Myocyte (in vitro differentiated cells): ENCODE measurements at places on chromosomes 12 and 14. TPM values are rescaled to one million over a fixed set of nuclear protein-coding genes. Genes with fewer than 3 reads are reported as not detected.

DNA sequence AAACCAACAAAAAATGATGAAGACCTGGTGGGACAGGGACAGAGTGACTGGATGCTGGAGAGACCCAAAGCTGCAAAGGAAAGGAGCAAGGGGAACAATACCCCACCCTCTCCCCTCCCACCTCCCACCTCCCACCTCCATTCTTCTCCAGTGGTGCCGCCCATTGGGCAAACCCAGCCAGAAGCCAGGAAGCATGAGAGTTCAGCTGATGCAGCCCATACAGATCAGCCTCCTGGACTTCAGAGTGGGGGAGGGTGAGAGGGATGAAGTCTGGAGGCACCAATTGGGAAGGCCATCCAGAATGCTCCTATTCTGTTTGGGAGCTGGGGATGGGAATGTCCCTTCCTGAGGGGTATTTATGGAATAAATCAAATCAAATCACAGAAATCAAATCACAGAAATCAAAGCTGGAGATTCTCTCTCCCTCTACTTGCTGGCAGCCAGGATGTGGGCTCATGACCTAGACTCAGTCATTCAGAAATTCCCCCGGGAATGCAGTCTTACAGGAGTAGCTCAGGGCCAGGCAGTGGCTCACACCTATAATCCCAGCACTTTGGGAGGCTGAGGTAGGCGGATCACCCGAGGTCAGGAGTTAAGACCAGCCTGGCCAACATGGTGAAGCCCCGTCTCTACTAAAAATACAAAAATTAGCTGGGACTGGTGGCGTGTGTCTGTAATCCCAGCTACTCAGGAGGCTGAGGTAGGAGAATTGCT, 31.1 kb downstream of the IRF2BPL start:
- no peak for DNase-seq

- no peak for DNase-seq
Observed at GRCh38 chr12:6779708-6780432, 7.5 kb downstream of the LAG3 start.

DNA sequence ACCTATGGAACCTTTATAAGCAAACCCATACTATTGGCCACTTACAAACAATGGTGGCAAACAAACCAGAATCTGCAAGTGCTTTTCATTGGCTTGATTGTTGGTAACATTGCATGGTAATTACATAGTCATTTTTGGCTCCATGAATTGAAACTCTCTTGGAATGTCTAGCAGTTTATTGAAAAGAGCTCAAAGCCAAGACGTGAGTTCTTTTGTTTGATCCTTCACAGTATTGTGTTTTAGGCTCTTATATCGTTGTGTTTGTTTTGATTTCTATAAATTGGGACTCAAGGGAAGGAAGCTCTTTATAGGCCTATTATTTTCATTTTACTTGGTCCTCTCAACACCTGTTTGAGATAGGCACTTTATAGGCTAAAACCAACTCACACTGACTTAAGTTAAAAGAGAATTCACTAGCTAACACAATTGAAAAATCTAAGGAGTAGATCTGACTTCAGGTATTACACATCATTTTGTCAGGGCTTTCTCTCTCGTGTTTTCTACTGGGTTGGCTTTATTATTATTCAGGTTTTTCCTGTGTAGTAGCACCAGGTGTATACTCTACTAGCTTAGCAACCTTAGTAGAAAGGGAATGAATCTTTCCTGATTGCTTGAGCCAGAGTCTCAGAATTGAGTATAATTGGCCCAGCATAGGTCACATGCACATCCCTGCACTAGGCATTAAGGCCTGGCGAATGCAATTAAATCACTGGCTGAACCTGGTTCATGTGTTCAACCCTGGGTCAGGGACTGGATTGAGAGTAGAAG, 341.4 kb downstream of the RAD51B start:
- no peak for DNase-seq

DNA sequence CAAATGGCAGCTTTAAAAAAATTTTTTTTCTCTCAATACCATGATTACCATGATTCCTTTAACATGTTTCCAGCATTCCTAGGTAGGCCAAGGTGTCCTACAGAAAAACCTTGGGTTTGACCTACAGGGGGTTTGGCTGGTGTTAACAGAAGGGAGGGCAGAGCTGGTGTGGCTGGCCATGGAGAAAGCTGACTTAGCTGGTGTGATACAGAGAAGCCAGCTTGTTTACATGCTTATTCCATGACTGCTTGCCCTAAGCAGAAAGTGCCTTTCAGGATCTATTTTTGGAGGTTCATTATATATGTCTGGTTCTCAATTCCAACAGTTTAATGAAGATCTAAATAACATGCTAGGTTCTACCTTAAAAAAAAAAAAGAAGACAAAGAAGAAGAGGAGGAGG, 68.6 kb downstream of the EEA1 start:
- DNase-seq, result no peak

DNA sequence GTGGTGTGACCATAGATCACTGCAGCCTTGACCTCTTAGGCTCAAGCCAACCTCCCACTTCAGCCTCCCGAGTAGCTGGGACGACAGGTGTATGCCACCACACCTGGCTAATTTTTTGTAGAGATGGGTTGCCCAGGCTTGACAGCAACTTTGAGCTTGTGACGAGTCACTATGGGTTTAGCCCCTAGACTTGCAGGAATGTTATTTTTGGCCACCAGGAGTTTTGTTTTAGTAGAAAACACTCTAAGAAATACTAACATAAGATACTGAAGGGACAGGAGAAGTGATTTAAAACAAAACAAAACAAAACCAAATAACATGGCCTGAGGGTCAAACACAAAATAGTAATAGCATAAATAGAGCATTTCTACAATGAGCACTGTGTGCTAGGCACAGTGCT, 26.4 kb downstream of the SETD3 start:
- DNase-seq, result no peak

DNA sequence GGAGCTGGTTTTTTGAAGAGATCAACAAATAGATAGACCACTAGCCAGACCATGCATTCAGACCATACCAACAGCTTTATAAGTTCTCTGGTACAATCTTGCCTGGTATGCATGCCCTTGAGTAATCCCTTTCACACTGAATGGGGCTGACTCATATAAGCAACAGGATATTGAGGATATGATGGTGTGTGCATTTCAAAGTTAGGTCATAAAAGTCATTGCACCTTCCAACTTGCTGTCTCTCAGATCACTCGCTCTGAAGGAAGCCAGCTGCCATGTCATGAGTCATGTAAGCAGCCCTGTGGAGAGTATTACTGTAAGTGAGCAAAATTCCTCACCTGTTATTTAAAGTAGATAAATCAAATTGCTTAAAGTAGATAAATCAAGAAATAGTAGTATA, 45.0 kb upstream of the OR6J1 start:
- peak; percentile 75 for DNase-seq

- DNase-seq, result no peak
Observed at GRCh38 chr12:2356601-2357125, 303.9 kb downstream of the CACNA1C start.

- no peak for DNase-seq
Observed at GRCh38 chr12:15897433-15897832, 13.7 kb upstream of the DERA start.

DNA sequence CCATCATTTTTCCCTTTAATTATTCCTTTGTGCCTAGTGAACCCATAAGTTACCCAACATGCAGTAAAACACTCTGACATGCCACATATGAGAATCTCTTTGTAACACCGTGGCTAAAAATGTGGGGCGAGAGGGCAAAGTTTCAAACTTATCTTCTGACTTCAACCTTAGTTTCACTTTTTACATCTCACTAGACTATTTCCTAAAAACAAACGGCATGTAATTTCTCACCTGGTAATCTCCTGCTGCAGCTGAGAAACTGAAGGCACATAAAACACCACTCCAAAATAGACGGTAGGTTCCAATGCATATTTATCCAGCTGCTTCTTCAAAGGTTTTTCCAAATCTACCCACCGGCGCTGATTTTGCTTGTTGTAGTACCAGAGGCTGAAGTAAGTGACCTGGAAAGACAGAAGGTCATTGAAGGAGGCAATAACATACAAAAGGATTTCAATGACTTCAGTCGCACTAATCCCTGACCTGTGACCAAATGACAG, 37.9 kb downstream of the PTPN21 start:
- no peak for DNase-seq

GRCh38 chr14:56297449-56297848, 179.2 kb downstream of the PELI2 start:
- peak; percentile 30 for DNase-seq

DNA sequence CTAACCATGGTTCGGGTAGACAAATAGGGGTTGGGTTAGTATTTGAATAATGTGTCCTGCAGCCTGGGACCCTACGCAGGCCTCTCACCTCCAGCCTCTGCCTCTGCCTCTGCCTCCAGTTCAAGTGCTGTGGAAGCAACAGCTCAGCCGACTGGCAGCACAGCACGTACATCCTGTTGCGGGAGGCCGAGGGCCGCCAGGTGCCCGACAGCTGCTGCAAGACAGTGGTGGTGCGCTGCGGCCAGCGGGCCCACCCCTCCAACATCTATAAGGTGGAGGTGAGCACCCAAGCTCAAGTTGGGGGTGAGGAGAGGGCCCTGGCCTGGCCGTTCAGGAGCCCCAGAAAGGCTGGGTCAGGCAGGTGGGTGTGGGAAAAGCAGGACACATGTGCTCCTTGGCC, 55.9 kb downstream of the TSPAN11 start:
- DNase-seq, result no peak

- no peak for DNase-seq
Observed at GRCh38 chr12:58819985-58820384, 100.3 kb downstream of the LRIG3 start.

DNA sequence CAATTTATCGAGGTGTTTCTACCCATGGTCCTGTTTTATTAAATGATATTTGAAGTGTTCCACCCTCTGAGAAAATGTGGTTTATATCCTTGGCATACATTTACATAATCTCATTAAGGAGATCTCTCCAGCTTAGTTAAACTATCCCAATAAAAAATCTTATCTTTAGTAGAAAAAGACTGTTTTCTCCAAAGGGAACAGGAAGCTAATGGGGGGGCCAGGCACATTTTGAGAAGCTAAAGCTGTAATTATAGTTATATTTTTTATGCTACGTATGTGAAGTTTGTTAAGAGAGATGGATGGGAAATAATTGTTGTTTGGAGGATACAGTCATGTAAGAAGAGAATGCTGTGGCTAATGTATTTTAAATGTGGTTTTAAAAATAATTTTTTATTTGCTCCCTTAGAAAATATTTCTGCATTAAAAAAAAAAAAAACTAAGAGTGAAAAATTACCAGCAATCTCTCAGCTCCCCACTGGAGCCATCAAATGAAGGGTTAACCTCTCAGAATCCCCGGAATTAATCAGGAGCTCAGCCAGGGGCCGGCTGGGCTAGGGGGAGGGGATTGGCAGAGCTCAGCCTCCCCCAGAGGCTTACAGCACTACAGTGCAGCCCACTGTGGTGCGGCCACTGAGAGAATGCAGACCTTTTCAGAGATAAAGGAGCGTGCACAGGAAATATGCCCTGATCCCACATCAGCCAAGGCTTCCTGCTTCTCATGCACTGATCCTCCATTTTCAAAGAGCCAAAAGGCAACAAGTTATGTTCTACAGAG, 185.8 kb downstream of the EGLN3 start:
- DNase-seq, result no peak

- no peak for DNase-seq
Observed at GRCh38 chr12:75135026-75135425, 74.6 kb downstream of the KCNC2 start.

DNA sequence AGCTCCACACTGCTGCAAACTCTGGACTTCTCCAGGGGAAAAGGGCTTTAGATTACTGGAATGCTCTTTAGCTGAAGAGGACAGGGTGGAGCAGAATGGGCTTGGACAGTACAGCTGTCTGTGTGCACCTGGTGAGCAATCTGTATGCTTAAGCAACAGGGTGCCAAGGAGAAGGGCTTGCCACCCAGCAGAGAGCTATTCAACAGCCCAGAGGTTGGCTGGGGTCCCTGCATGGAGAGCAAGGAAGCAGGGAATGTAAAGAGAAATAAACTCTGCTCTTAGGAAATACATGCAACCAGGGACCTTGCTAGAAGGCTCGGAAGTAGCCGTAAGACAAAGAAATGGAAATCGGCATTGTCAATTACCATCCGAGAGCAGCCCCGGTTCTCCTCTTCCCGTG, 53.0 kb upstream of the CORO1C start:
- DNase-seq, result no peak

GRCh38 chr12:3110578-3110977, 33.4 kb downstream of the TSPAN9 start:
- no peak for DNase-seq

GRCh38 chr12:112126000-112126438, 659 bp downstream of the TRAFD1 start:
- no peak for DNase-seq

GRCh38 chr14:94345344-94346064, 22.4 kb upstream of the SERPINA6 start:
- peak; percentile 78 for DNase-seq

DNA sequence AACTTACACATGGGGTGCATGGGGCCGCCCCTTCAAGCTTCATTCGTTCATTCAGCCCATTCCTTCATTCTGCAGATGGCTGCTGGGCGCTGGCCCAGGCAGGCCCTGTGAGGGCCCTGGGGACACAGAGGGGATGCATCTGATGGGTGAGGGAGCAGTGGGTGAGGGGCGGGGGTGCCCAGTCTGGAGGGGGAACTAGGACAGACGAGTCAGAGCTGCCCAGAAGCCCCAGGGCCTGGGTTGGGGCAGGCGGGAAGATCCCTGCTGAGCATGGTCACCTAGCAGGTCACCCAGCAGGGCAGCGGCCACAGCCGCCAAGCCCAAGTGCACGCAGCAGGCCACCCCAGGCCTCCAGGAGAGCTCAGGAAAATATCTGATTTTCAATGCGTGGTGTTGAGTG, 14.1 kb downstream of the TRMT61A start:
- DNase-seq, result no peak

DNA sequence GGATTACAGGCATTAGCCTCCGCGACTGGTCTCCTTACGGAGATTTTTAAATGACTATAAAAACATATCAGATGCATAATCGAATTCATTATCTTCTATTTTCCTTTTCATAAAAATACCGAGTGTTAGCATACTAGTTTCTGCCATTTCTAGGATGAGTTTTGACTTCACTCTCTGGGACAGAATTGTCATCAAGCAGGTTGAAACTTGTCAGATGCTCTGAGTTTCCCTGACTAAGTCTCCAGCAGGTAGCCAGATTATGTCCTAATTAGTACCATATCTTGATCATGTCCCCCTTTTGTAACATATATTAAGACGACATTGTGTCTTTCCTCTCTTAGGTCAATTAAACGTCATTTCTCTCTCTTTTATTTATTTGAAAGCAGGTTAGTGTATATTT, 103.5 kb upstream of the RASSF8 start:
- no peak for DNase-seq

DNA sequence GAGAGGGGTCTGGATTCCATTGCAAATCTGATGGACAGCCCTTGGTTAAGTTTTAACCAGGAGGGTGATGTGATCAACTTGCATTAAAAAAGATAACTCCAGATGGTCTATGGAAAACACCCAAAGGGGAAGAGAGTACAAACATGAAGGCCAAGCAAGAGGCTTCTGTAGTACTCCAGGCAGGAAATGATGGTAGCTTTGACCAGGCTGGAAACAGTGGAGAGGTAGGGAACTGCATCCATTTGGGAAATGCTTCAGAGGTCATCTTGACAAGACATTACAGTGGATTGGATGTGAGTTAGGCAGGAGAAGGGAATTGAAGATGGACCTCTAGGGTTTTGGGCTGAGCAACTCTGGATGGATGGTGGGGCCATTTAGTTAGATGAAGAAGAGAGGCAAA, 391.1 kb downstream of the IPO8 start:
- no peak for DNase-seq

- DNase-seq, result no peak
Observed at GRCh38 chr14:77593501-77593961, 22.9 kb downstream of the SPTLC2 start.

RBMS2 gene
- total RNA-seq, result 9.2 and 9.7 TPM in 2 replicates

SLCO1C1 gene
- not detected in 2 replicates for total RNA-seq

SPIC gene
- total RNA-seq, result not detected in 2 replicates

IQSEC3 gene
- total RNA-seq, result not detected in 2 replicates

TAC3 gene
- not detected in 2 replicates for total RNA-seq

ATP5F1B gene
- 614 and 728 TPM in 2 replicates for total RNA-seq
